H1 (cell line): ENCODE measurements at places on chromosomes 3 and 15. TPM values are rescaled to one million over a fixed set of nuclear protein-coding genes. Genes with fewer than 3 reads are reported as not detected.
A peak's percentile ranks its signal among the peaks of the same experiment; 100 is the strongest.

IQCF5 gene
- polyA plus RNA-seq = not detected in 2 replicates

ADPRH gene
- 2.3 and 2.6 TPM in 2 replicates for polyA plus RNA-seq

PRSS50 gene
- 0.71 and 1.1 TPM in 2 replicates for polyA plus RNA-seq

OXTR gene
- 0.77 and 0.91 TPM in 2 replicates for polyA plus RNA-seq

FETUB gene
- polyA plus RNA-seq = 0.15 TPM in 1 of 2 replicates, not detected in the other

PPP2R3A gene
- 2.9 and 4.1 TPM in 2 replicates for polyA plus RNA-seq

- no peaks in the 10 kb centered on the region for H3K27me3 ChIP-seq
- DNase-seq = peak; percentile 64
- H3K4me1 ChIP-seq = peaks cover 40% of the 10 kb centered on the region
Observed at GRCh38 chr15:85750319-85751290, 44.1 kb downstream of the KLHL25 start.

GRCh38 chr15:49675041-49675440, 54.2 kb downstream of the DTWD1 start:
- no peaks in the 10 kb centered on the region for H3K27me3 ChIP-seq
- DNase-seq = no peak
- H3K36me3 ChIP-seq = no peaks in the 10 kb centered on the region
- no peaks in the 10 kb centered on the region; the same call in 1 of the 2 replicates for H3K4me1 ChIP-seq
- H3K27ac ChIP-seq = no peak overlapping the region

DNA sequence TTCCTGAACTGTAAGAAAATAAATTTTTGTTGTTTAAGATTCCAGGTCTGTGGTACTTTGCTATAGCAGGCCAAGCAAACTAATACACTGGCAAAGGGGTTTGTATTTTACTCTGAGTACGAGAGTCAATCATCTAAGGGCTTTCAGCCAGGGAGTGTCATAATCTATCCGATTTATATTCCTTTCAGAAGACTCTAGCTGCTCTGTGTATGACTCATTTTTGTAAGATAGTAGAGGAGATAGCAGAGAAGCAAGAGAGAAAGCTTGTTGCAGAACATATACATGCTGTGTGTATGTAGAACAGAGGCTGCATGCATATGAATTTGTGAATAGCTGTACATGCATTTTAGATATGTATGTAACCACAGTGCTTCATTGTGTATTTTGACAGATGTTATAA, 577.9 kb upstream of the EPHA6 start:
- no peaks in the 10 kb centered on the region for H3K36me3 ChIP-seq
- no peaks in the 10 kb centered on the region for H3K4me1 ChIP-seq
- no peak for DNase-seq
- H3K27ac ChIP-seq = no peak overlapping the region

DNA sequence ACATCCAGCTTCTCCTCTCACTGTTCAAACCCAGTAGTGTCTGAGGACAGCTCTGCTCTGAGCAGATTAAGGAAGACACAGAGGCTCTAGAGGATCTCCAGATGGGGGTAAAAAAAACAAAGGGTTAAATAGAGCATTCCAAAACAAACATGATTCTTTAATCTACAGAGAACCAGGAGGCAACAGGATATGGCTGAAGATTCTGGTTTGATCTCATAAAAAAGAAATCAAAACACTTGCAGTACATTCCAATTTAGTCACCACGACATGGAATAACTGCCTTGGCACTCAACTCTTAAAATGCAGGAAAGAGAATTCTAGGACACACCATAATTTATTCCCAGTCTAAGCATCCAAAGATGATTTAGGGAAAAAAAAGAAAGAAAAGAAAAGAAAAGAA, 32.0 kb downstream of the TM4SF4 start:
- no peak overlapping the region for H3K27ac ChIP-seq
- H3K4me3 ChIP-seq = no peak overlapping the region
- DNase-seq = no peak
- no peaks in the 10 kb centered on the region for H3K27me3 ChIP-seq
- no peaks in the 10 kb centered on the region for H3K4me1 ChIP-seq

DNA sequence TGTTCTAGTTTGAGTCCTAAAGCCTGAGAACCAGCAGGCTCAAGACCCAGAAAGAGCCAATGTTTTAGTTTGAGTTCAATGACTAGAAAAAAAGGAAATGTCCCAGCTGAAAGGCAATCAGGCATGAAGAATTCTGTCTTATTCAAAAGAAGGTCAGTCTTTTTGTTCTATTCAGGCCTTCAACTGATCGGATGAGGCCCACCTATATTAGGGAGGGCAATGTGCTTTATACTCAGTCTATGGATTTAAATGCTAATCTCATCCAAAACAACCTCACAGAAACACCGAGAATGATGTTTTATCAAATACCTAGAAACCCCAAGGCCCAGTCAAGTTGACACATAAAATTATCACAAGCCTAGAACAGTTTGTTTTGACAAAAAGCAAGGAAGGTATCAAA, 4.0 kb downstream of the MNS1 start:
- H3K36me3 ChIP-seq = no peaks in the 10 kb centered on the region
- H3K27ac ChIP-seq = no peak overlapping the region
- peaks cover 4% of the 10 kb centered on the region; the same call in 1 of the 2 replicates for H3K27me3 ChIP-seq
- H3K4me3 ChIP-seq = no peak overlapping the region

DNA sequence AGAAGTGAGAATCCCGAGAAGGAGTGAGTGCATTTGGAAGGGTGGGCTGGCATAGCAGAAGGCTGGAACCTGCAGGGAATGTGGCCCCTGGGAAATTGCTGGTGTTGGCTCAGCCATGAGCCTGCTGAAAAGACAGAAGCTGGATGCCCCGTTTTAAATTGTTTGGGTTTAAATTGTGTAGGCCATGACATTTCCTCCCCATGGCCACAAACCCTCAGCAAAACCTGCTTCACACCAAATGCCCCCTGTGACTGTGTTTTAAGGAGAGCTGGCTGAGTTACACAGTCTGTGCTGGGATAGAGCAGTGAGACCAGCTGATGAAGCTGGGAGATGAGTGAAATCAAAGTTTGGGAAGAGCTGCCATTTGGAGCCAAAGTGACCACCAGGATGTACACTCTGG, 216.3 kb upstream of the RGMA start:
- H3K36me3 ChIP-seq = no peaks in the 10 kb centered on the region
- H3K4me1 ChIP-seq = no peaks in the 10 kb centered on the region
- no peak overlapping the region for H3K4me3 ChIP-seq
- no peaks in the 10 kb centered on the region for H3K27me3 ChIP-seq
- DNase-seq = no peak
- H3K27ac ChIP-seq = no peak overlapping the region

- no peaks in the 10 kb centered on the region for H3K36me3 ChIP-seq
- H3K4me3 ChIP-seq = no peak overlapping the region
- H3K4me1 ChIP-seq = no peaks in the 10 kb centered on the region
- no peak overlapping the region for H3K27ac ChIP-seq
Observed at GRCh38 chr3:62134061-62134496, 239.3 kb downstream of the FEZF2 start.

- H3K36me3 ChIP-seq = no peaks in the 10 kb centered on the region
- no peak for DNase-seq
- H3K4me1 ChIP-seq = peaks cover 1% of the 10 kb centered on the region; the same call in 1 of the 2 replicates
- H3K27me3 ChIP-seq = no peaks in the 10 kb centered on the region
- H3K27ac ChIP-seq = no peak overlapping the region
- no peak overlapping the region for H3K4me3 ChIP-seq
Observed at GRCh38 chr15:89107984-89108383, 19.7 kb downstream of the ABHD2 start.

DNA sequence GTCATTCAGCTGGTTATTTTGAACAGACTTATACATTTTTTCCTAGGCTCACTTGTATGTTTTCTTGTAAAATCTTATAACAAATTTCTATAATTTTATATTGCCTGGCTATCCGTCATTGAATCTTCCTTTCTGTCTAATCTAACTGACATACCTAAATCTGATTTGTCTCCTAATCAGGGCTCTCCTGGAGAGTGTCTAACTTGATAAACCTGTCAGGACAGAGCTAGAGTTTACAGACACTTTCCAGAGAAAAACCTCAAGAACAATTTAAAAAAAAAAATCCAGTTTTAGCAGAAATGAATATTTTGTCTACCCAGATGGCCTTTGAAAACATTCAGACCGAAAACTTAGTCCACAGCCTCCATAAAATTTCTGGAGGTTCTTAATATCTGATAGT, 1305.8 kb downstream of the ROBO1 start:
- H3K27ac ChIP-seq = no peak overlapping the region
- DNase-seq = no peak
- no peaks in the 10 kb centered on the region for H3K27me3 ChIP-seq
- H3K4me1 ChIP-seq = no peaks in the 10 kb centered on the region

DNA sequence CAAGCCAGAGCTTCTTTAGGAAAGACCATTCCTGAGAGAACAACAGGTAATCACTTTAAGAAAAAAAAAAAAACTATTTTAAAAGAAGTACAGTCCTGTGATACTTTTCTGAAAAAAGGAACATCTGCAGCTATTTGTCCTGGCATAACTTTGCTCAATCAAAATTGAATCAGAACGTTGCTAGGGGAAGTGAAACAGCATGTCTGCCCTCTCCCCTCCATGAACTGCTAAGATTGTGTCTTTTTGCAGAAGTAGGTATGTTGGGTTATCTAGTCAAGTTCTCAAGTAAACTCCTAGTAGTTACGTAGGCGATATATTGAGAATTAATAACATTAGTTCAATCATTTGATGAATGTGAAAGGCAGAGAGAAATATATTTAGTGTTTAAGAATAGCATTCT, 1013.3 kb downstream of the TUSC7 start:
- no peak overlapping the region for H3K27ac ChIP-seq
- H3K27me3 ChIP-seq = no peaks in the 10 kb centered on the region
- H3K36me3 ChIP-seq = no peaks in the 10 kb centered on the region
